Mesenchymal stem cell (in vitro differentiated cells and primary cell): ENCODE measurements at places on chromosomes 4 and X.

- no peak for DNase-seq
Measured at GRCh38 chrX:140432346-140433175, 72.3 kb downstream of the SOX3 start.

DNA sequence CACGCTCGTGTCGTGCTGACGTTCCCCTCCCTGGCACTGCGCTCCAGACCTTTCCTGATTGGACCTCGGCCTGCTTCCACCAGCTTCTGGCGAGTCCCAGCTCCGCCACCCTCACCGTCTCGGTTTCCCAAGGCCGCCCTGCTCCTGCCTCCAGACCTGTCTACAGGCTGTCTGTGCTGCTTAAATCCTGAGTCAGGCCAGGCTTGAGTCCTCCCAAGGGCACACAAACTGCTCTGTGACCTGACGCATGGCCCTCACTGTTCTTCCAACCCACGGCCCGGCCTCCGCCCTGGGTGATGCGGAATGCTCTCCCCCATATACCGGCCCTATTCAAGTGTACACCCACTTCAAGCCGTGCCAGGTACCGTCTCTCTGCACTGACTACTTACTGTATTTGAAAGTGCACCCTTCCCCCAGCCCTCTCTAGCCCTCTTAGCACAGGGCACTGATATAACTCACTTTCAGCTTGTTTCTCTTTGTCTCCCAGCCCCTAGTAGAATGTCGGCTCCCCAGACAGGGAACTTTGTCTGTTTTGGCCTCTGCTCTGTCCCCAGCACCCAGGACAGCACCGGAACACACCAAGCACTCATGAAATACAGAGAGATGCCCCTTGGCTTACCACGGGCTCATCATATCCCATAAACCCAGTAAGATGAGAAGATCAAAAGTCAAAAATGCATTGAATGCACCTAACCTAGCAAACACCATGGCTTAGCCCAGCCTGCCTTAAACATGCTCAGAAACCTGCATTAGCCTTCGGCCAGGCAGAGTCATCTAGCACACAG, 63.1 kb upstream of the AFAP1 start:
- no peak for DNase-seq

GRCh38 chr4:169268951-169269760, 1.6 kb downstream of the SH3RF1 start:
- DNase-seq = peak; percentile 81

DNA sequence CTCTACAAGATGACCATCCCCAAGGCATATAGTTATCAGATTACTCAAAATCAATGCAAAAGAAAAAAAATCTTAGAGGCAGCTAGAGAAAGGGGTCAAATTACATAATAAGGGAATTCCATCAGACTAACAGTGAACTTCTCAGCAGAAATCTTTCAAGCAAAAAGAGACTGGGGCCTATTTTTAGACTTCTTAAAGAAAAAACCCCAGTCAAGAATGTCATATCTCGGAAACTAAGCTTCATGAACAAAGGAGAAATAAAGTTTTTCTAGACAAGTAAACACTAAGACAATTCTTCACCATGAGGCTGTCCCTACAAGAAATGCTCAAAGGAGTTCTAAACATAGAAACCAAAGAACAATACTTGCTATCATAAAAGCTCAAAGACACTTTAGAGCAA, 51.7 kb downstream of the RAB28 start:
- peak; percentile 26 for DNase-seq

- DNase-seq = peak; percentile 22
Measured at GRCh38 chrX:85994228-85994627, 53.1 kb downstream of the CHM start.

GRCh38 chr4:184893801-184894571, 68.2 kb upstream of the ACSL1 start:
- DNase-seq = no peak

- peak; percentile 3 for DNase-seq
Measured at GRCh38 chrX:84907324-84907968, 96.2 kb upstream of the APOOL start.

- DNase-seq = peak; percentile 72
Measured at GRCh38 chr4:2792711-2793585, at the start of gene SH3BP2. Gene SH3BP2, plus strand, starts transcription at chr4:2793085. Its CDS starts 27,533 bp downstream, at chr4:2820618.

- peak; percentile 31 for DNase-seq
Measured at GRCh38 chr4:108473163-108473720, 147.1 kb upstream of the RPL34 start.

DNA sequence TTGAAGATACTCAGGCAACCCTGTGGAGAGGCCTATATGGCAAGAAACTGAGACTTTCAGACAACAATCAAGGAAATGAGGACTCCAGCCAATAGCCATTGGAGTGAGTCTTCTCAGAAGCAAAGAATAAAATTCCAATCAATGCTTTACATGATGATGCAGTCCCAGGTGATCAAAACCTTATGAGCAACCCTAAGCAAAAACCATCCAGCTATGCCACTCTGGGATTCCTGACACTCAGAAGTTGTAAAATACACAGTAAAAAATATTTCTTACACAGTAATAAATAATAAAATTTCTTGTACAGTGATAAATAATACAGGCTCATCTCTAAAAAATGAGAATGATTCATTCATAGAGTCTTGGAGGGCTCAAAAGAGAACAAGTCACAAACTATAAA, 150.6 kb downstream of the IL15 start:
- no peak for DNase-seq

DNA sequence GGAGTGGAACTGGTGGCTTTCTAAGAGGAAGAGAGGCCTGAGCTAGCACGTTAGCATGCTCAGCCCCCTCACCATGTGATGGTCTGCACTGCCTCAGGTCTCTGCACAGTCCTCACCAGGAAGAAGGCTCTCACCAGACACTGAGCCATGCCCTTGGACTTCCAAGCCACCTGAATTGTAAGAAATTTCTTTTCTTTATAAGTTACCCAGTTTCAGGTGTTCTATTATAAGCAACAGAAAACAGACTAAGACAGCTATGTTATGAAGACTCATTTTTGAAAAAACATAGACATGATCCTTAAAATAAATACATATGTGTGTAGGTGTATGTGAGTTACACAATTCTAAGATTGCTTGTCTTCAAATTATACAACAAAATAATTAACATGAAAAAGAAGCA, 74.7 kb downstream of the CEP44 start:
- DNase-seq = no peak

GRCh38 chr4:3041192-3042142, 32.9 kb downstream of the HTT-AS start:
- DNase-seq = peak; percentile 75

DNA sequence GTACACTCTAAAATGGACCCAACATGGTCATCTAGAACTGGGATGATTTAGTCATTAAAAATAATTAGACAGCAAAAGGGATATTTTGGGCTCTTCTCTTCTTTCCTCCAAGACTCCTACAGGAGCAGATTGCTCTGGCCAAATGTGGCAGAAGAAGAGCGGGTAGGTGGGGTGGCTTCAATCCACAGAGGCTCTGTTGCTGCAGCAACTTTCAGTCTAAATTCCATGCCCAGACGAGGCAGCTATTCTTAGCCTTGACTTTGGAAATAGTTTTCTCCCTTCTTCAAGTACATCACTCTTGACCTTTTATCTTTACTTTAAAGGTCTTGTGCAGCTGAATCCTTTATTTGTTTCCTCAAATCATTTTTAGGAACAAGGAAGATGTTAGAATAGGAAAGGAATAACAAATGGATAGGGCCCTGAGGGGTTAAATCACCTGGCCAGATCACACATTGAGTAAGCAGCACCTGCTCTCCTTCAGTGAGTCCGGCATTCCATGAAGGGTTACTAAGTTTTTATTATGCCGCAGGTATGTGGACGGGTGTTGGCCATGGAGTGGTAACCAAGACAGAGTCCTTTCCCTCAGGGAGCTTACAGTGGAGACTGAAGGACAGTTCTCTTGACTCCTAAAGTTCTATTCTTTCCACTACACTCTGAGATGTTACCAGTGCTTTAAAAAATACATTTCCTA, 19.3 kb upstream of the SORBS2 start:
- DNase-seq = no peak

DNA sequence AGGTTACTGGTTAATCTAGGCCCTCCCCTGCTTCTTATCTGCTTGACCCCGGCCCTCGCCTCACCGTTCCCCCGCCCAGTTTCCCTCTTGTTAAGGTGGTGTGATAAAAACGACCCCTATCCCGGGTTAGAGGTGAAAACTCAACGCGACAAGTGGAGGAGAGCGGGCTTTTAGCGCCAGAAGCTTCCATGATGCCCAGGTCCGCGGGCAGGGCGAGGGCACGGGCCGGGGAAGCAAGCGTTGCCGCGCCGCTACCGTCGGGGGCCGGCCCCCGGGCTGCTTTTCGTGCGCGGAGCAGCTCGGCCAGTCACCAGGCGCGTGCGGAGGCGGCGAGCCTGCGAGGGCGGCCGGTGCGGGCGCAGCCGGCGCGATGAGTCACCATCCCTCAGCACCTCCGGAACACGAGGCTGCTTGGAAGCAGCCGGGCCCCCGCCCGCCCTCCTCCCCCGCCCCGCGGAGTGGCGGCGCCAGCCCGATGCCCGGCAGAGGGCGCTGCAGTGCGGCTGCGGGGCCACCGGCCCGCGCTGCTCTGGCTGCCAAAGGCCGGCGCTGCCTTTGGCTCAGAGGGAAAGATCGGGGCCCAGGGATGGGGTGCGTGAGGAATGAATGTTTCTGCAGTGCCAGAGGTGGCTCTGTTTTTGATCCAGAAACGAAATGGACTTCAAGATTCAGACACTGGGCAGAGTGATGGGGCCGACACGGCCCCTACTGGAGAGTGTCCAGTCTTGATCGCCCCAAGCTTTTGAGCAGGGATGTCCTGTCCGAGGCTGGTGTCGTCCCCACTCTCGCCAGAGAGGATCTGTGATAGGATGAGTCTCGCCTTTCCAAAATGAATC, 107.8 kb downstream of the NHSL2 start:
- peak; percentile 85 for DNase-seq

DNA sequence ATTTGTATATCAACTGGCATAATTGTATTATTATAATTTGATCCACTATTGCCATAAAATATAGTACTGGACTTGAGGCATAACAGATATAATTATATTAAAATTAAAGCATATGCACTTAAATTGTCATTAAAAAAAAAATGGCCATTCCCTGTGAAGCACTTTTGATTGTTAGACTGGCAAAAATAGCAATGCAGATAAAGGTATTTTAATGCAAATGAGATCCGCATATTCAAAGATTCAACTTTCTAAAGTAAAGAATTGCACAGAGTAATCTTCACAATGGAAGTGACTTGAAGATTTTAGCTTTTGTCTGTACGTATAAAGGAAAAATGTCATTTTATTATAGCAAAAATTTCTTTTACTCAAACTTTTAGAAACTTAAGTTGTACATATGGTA, 871.8 kb upstream of the PABPC4L start:
- DNase-seq = no peak

GRCh38 chrX:115392871-115393270, 103.4 kb downstream of the LUZP4 start:
- no peak for DNase-seq

GRCh38 chr4:66795724-66796123, 749.6 kb downstream of the CENPC start:
- no peak for DNase-seq

DNA sequence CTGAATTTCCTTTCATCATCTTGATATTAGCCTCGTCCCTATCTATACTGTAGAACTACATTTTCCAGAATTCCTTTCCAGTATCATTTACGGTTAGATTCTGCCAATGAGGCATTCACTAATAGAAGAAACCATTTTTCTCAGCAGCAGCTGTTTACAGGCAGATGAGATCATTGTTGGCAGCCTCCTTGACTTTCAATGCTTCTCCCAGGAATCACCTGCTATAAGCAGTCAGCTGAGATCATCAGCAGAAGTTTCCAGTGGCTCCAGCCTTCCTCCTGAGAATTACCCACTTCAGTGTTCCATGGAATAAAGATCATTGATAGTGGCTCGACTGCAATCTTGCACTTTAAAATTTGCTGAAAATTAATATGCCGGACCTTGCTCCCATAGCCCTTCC, 157.3 kb upstream of the TET2 start:
- DNase-seq = no peak

DNA sequence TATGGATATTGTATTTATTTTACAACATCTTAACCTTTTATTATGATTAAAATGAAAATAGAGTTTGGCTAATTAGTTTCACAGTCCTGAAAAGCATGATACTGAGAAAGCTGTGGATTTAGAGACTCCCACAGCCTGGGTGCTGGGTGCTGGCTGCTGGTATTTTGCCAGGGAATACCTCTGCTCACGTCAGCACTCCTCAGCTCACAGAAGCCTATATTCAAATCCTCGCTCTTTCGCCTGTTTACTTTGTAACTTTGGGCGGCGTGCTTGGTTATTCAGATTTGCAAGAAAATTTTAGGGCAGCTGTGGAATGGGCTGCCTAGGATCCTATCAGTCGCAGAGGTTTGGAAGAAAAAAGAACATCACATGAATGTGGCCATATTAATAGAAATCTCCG, 261.8 kb downstream of the DCTD start:
- DNase-seq = no peak

DNA sequence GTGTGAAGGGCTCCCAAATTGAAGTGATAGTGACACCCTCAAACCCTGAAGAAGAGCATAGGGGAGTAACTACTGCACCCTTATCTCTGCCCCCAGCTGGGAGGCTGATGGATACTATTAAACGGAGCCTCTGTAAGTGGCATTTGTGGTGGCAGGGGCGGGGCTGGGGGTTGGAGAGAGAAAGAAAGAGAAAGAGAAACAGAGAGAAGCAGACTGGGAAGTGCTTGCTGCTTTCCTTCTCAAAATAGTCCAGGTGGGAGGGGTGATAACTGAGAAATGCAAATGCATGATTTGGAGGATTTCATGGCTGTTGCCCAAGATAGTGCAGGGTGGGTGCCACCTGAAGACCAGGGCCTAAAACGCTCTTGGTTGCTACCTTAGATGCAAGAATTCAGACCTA, 253.5 kb upstream of the GATB start:
- DNase-seq = no peak

- no peak for DNase-seq
Measured at GRCh38 chr4:52939739-52940138, 77.6 kb downstream of the RASL11B start.

DNA sequence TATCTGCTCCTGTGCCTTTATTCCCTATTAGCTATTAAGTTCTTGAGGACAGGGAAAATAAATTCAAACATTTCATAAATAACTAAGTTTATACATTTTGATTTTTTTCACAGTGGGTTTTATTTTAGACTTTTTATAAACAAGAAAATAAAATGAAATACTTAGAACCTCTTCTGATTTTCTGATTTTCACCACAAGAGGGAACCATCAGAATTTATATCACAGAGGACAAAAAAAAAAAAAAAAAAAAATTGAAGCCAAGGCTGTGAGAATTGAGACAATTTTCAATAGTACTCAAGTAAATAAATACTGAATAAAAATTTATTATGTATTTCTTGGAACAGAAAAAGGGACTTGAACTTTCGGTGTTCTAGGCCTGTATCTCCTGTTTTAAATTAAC, 288.1 kb downstream of the SH3BGRL start:
- no peak for DNase-seq

GRCh38 chrX:928606-929005, 283.8 kb downstream of the CRLF2 start:
- no peak for DNase-seq

DNA sequence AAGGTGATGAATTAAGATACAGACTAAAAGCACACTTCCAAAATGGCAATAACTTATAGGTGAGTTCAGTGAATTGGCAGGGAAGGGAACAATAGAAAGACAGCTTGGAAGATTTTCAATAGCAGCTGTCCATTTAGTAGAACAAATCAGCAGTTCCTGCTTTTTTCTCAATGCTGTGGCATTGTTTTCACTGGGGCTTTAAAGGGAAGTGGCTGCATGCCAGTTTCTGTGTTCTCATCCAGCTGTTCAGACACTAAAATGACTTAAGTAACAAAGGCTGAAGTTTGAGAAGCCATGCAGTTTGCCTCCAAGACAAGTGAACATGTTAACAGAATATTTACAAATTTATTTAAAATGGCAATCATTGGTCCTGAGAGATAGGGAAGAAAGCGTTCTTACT, 291.9 kb downstream of the FAM47A start:
- no peak for DNase-seq
